Kidney glomerular epithelial cell (primary cell): ENCODE measurements at places on chromosomes 11 and 22.

DNA sequence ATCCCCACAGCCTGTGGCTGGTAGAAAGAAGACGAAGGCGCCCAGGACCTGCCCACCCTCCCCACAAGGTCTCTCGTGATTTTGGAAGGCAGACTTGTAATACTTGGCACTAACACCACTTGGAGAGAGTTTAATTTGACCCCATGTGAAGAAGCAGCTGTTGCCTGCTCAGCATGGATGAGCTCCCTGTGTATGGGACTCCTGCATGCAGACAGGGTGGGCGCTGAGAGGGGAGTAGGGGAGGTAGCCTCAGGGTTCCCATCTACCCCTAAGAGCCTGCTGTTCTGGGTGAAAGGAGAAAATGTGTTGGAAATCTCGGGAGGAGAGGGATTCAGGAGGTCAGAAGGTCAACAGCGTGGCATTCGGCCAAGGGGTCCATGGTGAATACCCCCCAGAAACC lies 625.9 kb downstream of the TBC1D22A start:
- no peak for DNase-seq

- no peak for DNase-seq
These were observed 178.2 kb upstream of the TMEM45B start for GRCh38 chr11:129637473-129637872.

DNA sequence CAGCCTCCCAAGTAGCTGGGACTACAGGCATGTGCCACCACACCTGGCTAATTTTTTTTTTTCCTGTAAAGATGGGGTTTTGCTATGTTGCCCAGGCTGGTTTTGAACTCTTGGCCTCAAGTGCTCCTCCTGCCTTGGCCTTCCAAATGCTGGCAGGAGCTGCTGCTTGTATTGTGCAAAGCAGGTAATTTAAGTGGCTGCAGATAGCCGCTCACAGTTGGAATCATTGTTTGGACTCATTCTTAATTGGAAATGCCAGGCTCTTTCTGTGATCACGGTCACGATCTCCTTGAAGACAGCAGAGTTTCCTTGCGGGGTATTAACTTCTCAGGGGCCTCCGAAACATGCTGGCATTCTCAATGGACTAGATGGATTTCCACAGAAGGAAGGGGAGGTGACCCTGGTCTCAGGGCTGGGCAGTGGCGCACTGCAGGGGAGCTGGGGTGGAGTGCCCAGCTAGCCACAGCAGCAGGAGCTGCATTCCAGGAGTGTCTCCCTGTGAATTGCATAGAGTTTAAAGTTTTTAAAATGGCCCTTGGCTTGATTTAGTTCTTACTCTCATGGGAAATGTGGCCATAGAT lies 136.1 kb downstream of the MORC2 start:
- no peak for DNase-seq

- DNase-seq, result no peak
These were observed 4.1 kb downstream of the TSPAN32 start for GRCh38 chr11:2305788-2306451.

GRCh38 chr11:94769880-94770279 lies 1.7 kb downstream of the AMOTL1 start:
- no peak for DNase-seq

DNA sequence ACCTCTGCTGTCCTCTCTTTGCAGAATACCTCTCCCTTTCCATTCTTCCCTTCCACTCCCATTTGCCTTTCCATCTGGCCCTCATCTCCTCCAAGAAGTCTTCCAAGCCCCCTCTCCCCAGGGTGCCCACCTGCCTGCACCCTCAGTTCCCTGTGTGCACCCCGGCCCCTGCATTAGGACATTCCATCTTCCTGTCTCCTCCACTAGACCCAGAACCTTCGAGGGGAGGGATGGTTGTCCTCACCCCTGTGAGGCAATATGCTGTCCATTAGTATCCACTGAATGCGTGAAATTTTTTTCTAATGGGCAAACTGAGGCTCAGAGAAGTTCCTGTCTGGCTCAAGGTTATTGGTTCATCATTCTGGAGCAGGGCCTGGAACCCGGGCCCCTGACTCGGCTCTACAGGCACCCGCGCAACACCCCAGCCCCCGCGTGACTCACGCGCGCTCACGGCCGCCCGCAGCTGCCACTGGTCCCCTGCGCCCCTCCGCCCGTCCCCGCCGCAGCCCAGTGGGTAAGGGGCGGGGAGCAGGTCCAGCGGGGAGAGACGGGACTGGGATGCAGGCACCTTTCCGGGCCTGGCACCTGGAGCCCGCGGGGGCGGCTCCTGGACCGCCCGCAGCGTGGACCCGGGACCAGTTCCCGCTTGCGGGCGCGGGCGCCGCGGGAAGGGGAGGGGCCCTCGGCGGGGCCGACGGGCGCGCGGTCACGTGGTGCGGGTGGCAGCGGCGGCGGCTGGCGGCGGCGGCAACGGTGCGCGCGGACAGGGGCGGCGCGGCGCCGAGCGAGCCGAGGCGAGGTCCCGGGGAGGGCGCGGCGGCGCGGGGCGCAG lies 7.0 kb downstream of the SEPTIN3 start:
- DNase-seq, result no peak

DNA sequence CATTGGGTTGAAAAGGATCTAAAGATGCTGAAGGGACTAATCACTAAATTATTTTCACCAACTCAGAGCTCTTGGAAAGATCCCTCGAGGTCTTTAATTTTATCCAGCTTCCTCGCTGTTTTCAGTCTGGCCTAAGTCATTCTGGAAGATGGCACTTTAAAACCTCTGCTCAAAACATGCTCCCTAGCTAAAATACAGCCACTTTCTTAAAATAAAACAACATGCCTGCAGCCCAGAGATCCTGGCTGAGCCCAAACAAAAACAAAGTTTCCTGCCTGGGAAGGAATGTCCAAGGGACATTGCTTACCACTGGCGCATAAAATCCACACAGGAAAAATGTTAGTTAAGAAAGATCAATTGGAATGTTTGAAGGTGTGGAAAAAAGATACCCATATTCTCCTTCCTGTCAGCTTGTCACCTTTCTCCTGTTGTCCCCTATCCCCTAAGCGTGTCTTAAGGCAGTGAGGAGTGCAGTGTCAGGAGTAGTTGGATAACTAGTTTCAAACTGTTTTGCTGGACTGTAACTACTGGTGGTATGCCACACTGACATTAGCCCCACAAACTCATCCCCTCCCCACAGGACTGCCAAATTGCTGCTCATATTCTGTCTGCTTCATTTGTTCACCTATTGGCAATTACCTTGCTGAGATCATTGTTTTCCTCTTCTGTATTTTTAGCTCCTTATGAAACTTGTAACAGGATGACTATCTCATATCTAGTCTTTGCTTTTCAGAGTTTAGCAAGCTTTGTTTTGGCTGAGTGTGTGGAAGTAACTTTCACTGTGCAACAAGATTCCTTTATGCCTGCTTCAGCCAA lies 108.3 kb upstream of the SESN3 start:
- no peak for DNase-seq
